ENCODE measurements at places on chromosomes 4 and X.

DNA sequence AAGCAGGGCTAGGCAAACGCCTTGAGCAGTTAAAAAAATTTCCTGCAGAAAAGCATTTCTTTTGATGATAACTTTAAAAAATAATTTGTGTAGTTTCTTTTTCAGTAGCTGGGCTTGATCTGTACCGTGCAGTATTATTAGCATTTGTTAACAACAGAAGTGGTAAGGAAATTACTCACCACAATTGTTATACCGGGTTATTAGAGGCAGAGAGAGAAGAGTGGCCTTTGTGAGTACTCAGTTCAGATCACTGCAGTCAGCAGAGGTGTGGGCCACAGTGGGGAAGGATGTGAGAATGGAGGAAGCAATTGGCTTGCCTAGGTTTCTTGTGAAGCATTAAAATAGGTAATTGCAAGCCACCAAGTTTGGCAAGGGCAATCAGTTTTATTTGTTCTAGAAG lies 14.3 kb upstream of the IL21 start:
- DNase-seq, result no peak

DNA sequence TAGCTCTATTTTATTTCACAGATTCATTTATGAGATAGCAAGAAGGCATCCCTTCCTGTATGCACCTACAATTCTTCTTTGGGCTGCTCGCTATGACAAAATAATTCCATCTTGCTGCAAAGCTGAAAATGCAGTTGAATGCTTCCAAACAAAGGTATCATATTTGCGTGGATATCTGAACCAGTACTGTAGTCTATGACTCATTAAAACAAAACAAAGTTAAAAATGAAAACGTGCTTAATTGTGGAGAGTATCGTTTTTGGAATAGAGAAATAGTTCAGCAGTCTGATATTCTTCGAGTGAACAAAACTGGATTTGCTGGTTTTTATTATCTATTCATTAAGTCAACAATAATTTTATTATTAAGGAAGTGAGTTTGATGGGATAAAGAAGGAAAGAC lies 6.3 kb downstream of the AFP start:
- DNase-seq, result no peak

- no peak for DNase-seq
These were observed 167.5 kb upstream of the DGKK start for GRCh38 chrX:50638123-50638522.

DNA sequence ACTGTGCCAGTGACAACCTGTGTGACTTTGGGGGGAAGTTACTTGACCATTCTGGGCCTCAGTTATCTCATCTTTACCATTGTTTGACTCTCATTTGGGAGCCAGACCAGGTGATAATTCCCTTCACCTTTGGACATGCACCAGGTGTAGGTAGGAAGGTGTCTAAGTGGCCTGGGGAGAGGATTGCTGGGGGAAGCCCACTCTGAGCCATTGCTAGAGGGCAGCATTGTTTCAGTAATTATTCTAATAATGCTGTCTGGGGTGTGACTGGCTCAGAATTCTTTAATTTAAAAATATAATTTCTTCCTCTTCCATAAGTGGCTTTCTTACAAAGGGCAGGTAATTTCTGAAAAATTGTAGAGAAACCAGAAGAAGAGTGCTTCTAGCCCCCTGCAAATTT lies 104.3 kb downstream of the RTL9 start:
- DNase-seq, result no peak

GRCh38 chr4:10121568-10122208 lies 5.1 kb upstream of the WDR1 start:
- DNase-seq, result no peak

GRCh38 chrX:1412551-1413161 lies 20.7 kb upstream of the SLC25A6 start:
- DNase-seq, result no peak

DNA sequence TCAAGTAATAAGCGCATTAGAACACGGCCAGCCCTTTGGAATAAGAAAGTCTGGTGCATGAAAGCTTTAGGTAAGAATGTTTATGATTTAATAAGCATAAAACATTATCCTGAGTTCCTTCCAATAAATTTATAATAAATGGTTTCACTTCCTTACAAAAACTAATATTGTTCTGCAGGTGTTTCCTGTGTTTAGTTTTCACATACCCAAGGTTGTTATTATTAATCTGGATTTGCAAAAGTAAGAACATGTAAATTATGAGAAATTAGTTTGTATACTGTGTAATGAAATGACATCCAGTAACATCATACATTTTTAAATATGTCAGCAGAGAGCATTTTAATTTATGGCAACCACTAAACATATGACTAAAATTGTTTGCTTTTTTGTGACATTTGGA lies 72.1 kb downstream of the BANK1 start:
- no peak for DNase-seq

GRCh38 chr4:19327364-19327763 lies 924.3 kb upstream of the SLIT2 start:
- DNase-seq, result no peak

DNA sequence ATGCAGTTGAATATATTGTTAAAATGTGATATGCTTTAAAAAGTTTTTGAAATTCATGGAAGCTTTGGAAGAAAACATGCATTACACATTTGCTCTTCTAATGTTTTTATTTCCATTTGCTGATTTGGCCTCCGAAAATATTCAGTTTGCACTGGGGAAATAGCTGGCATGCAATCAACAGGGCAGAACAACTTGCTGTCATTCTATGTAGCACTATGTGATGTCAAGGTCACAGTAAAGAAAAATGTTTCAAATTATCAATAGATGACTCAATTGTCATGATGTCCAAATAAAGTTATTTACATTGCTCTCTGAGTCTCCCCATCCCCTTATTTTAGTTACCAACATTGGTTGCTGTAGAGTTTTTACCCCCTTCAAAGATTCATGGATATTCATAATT lies 119.2 kb downstream of the TLL1 start:
- no peak for DNase-seq

GRCh38 chr4:132614682-132615081 lies 534.4 kb upstream of the PCDH10 start:
- DNase-seq, result no peak

- no peak for DNase-seq
These were observed 77.9 kb downstream of the MTMR1 start for GRCh38 chrX:150771116-150771515.

- DNase-seq, result no peak
These were observed 18.6 kb downstream of the FGFRL1 start for GRCh38 chr4:1030031-1030430.

GRCh38 chr4:109251396-109251795 lies 51.1 kb downstream of the COL25A1 start:
- no peak for DNase-seq

DNA sequence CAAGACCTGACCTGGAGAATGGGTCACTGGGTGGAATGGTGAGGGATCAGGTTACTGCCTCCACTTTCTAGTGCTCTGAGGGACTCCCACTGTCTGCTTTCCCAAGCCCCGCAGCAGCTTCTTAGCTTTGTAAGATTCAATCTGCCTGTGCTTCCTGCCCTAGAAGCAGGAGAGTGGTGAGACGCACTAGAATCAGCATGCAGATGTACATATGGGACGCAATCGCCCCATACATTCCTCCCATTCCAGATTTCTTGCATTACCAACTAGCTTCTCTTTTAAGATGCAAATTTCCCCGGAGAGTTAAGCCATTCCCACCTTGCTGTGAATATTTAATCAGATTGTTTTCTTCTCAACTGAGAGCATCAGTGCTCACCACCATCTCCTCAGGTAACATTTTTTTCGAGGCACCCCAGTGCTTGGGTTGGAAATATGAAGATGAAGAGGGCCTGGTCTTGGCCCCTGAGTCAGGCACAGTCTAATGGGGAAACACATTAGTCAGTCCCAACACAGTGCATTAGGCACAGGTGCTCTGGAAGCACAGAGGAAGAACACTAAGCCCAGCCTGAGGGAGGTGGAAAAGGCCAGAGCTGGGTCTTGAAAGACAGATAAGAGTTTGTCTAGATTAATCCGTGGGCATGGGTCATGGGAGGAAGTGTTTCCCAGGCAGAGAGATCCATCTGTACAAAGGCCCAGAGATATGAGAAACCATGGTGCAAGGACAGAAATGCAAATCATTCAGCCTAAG lies 66.7 kb upstream of the PRPS1 start:
- DNase-seq, result no peak

DNA sequence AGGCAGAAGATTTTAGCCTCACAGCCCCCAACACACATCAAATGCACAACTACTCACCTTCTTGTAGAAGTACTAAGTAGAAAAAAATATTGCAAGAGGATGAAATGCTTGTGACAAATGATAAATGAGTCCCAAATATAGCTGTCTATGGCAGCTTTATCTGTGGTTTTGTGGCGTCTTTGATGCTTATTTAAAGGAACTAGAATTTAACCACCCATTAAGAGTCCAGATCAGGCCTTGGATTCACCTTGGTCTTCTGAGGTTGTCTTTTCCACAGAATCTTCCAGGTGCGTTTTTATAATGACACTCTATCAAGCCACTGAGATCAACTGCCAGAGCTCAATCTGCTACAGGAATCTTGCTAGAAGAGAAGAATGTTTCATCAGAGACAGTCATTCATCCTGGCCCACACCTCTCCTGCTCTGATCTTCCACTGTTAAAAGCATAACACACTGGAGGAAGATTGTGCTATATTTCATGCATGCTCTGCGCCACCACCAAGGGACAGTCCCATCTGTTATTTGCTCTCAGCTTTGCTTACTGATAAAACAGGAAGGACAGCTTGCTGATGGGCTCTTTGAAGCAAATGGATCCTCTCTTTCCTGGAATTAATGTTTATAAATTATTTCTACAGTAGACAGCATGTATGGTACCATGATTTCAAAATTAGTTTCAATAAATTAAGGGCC lies 144.1 kb downstream of the SLC7A11 start:
- DNase-seq, result no peak

DNA sequence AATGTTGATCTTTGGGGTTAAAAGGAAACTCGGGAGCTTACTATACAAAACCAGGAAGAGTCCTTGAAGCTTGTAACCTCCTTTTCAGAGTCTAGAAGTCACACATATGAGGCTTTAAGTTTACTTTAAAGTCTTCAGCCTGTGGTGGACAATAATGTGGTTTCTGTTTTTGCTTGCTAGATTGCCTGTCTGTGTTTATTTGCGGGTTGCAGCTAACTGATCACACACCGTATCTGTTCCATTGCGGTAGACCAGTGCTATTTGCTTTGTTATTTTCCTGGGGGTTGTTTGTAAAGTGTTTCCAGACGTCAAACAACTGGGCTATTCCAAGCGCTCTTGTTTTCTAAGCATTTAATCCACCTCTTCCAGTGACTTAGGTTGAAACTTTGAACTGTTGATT lies 143.0 kb upstream of the GYPA start:
- DNase-seq, result no peak

GRCh38 chr4:42458657-42459056 lies 61.4 kb downstream of the SHISA3 start:
- no peak for DNase-seq

GRCh38 chr4:139515531-139515958 lies 40.5 kb downstream of the SETD7 start:
- no peak for DNase-seq

DNA sequence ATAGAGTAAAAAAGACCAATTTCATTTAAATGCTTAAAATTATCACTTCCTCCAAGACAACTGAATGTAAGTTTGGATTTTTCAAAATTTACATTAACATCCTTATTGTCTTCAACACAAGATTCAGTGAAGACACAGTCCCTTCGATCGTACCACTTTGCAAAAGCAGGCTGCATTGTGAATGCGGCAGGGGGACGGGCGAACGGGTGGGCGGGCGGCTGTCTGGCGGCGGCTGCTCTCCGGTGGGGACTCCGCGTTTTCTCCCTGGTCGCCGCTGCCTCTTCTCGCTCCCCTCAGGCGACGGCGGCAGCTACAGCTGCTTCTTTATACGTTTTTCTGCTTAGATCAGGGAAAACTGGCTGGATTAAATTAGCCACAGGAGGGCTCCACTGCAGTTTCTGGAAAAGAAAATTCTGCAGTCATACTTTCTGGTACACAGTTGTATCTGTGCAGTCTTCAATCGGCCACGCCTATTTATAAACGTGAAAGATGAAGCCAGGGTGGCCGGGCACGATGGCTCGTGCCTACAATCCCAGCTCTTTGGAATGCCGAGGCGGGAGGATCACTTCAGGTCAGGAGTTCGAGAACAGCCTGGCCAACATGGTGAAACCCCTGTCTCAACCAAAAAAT lies 33.9 kb upstream of the HPF1 start:
- DNase-seq, result no peak

- DNase-seq, result no peak
These were observed 67.0 kb downstream of the SORBS2 start for GRCh38 chr4:185744946-185745345.

GRCh38 chr4:184384810-184385557 lies 89.4 kb downstream of the IRF2 start:
- DNase-seq, result no peak

GRCh38 chr4:135186002-135186401 lies 984.4 kb upstream of the PABPC4L start:
- no peak for DNase-seq

- no peak for DNase-seq
These were observed 37.7 kb upstream of the UGT2B7 start for GRCh38 chr4:69058410-69059059.

DNA sequence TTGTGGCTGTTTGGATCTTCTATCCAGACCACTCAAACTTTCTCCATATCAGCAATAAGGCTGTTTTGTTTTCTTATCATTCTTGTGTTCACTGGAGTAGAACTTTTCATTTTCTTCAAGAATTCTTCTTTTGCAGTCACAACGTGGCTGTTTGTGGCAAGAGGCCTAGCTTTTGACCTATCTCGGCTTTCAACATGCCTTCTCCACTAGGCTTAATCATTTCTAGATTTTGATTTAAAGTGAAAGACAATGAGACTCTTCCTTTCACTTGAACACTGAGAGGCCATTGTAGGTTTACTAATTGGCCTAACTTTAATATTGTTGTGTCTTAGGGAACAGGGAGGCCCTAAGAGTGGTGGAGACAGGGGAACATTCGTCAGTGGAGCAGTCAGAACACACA lies 19.1 kb downstream of the FGF2 start:
- DNase-seq, result no peak

DNA sequence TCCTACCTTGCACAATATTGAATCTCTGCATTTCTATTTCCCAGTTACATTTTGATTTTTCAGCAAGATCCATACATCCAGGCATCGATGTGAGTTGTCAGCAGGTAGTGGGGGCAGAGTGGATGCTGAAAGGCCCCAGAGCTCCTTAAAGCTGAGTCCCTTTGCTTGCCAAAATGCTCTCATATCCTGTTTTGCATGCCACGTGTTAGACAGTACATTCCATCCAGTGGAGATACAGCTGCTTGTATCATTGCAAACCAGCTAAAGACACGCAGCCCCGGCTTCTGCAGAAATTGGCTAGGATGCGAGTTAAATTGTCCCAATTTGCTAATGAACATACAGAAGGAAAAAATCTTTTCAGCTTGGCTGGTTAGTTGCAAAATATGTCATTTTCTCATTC lies 179.6 kb upstream of the MXRA5 start:
- DNase-seq, result no peak

DNA sequence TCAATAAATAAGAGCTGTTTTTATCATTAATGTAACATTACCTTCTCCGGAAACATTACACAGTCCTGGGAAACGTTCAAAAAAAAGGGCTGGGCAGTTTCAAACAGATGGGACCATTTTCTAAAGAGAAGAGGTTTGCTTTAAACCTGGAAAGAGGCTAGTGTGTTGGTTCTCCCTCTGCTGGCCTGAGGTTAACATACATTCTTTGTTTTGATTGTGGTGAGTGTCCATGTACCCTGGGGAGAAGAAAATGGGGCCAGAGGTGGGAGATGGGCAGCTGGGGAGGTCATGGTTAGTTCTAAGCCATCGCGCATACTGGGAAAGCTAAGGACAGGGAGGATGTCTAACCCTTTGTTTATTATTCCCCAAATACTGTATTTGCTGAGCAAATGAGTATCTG lies 194.7 kb downstream of the CPEB2 start:
- no peak for DNase-seq

Data from stimulated activated CD8-positive, alpha-beta memory T cell treated with anti-CD3 and anti-CD28 coated beads, Interleukin-15, amount 100 ng/mL, for 4 hours (primary cell).